Osteocyte (in vitro differentiated cells): ENCODE measurements at places on chromosomes 5 and 9. TPM values are rescaled to one million over a fixed set of nuclear protein-coding genes. Genes with fewer than 3 reads are reported as not detected.

The MZB1 gene
- not detected in 2 replicates for total RNA-seq

The MSANTD3 gene
- 58.7 and 64.5 TPM in 2 replicates for total RNA-seq

The SPATA31A3 gene
- not detected in 2 replicates for total RNA-seq

The NR5A1 gene
- not detected in 2 replicates for total RNA-seq

The EIF4EBP3 gene
- 13.2 and 14.7 TPM in 2 replicates for total RNA-seq

The FBXL7 gene
- total RNA-seq, result 28.0 and 28.4 TPM in 2 replicates

The PCDHGA12 gene
- 2.0 and 2.1 TPM in 2 replicates for total RNA-seq

The LCN12 gene
- 0.57 and 1.4 TPM in 2 replicates for total RNA-seq

The LMNB1 gene
- 20.6 and 22.3 TPM in 2 replicates for total RNA-seq

The SLC25A2 gene
- 0.50 and 0.81 TPM in 2 replicates for total RNA-seq

The PCDHGA10 gene
- 22.4 and 24.0 TPM in 2 replicates for total RNA-seq

The TMED7 gene
- 108 and 109 TPM in 2 replicates for total RNA-seq

The PAM gene
- total RNA-seq, result 267 and 289 TPM in 2 replicates

The LIX1 gene
- 0.26 and 0.48 TPM in 2 replicates for total RNA-seq

The FOXD4L4 gene
- not detected in 2 replicates for total RNA-seq

The SOX30 gene
- total RNA-seq, result not detected in 2 replicates

The DMRT2 gene
- not detected in 2 replicates for total RNA-seq

The DAB2 gene
- 186 and 195 TPM in 2 replicates for total RNA-seq

The NOXA1 gene
- total RNA-seq, result 1.0 and 1.5 TPM in 2 replicates

The INSYN2B gene
- total RNA-seq, result 2.7 and 3.1 TPM in 2 replicates

The SOWAHA gene
- not detected in 2 replicates for total RNA-seq

The CRHBP gene
- 7.1 and 9.6 TPM in 2 replicates for total RNA-seq

The LCN10 gene
- total RNA-seq, result not detected in 2 replicates

The IL33 gene
- total RNA-seq, result not detected in 2 replicates

The SPATA9 gene
- total RNA-seq, result 3.0 and 3.8 TPM in 2 replicates

The CYLC2 gene
- total RNA-seq, result not detected in 2 replicates

The SMIM32 gene
- not detected in 2 replicates for total RNA-seq

The MARCHF11 gene
- not detected in 2 replicates for total RNA-seq

The CATSPER3 gene
- total RNA-seq, result not detected in 2 replicates

The IL17B gene
- total RNA-seq, result not detected in 2 replicates

The AGXT2 gene
- not detected in 2 replicates for total RNA-seq

The FAM78A gene
- 1.0 and 1.1 TPM in 2 replicates for total RNA-seq

The LHX3 gene
- total RNA-seq, result not detected in 2 replicates

The GRXCR2 gene
- not detected in 2 replicates for total RNA-seq

The TAF11L5 gene
- total RNA-seq, result not detected in 2 replicates

The C9orf50 gene
- total RNA-seq, result not detected in 2 replicates
